ENCODE measurements at places on chromosomes 5 and 9.

DNA sequence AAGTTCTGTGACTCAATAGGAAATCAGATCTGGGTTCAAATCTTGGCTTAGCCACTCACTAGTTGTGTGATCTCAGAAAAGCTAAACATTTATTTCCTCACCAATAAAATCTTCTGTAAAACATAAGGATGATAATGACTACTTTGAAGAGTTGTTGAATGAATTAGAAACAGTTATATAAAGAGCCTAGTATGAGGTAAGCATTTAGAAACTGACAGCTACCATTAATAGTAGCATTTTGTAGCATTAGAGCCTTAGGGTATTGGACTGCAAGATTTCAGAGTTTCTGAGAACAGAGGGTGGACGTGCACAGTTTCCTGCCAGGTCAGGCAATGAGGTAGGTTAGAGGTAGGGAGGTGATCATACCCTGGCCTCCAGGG is 293.2 kb downstream of the CWC27 start:
- no peak for DNase-seq

DNA sequence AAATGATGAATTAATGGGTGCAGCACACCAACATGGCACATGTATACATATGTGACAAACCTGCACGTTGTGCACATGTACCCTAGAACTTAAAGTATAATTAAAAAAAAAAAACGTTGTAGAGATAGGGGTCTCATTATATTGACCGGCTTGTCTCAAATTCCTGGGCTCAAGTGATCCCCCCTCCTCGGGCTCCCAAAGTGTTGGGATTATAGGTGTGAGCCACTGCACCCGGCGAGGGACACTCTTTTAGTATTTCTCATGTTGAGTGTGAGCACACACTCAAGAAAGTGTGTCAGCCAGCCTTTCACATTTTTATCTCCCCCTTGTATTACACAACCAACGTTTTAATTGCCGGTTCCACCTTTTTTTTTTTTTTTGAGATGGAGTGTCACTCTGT is 87.7 kb upstream of the SPIN1 start:
- no peak for DNase-seq

- DNase-seq, result no peak
Observed at GRCh38 chr9:89676281-89676680, 71.5 kb downstream of the GADD45G start.

DNA sequence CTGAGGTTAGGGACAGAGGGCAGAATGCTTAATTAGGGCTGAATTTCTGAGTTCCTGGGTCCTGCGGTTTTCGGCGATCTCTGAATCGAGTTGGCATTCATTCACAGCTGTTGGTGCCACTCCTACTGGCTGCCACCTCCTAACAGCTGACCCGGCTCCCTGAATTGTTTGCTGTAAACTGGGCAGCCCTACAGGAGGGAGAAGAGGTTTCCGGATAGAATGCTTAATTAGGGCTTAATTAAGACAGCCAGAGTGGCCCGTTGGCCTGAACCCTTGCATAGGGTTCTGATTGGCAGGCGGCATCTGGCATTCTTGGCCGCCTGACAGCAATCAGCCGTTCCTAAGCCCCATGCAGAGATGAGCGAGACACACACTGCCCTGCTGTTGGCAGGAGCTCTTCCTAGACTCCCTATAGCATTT is 25.7 kb downstream of the FRMPD1 start:
- no peak for DNase-seq

DNA sequence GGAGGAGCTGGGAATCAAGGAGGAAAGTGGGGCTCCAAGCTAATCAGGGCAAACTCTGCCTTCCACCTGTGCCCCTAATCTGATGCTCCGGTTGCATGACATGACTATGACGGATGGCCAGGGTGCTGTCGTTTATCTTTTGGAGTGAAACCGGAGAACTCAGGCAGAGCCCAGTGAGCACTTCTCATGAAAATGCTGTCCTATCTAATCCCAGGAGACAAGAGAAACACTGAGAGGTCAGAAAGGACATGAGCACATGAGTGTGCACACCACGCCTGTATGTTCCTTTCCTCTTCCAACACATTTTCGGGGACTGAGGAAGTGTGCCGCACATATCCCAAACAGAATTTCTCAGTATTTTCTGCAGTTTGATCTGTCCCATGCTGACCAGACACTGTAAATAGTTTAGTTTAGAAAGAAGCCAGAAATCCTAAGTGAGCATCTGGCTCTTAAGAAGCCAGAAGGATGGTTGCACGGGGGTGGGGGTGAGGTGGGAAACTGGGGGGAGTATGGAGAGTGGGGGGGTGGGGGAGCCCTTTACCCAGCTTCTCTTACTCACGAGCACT is 217.1 kb downstream of the TSSK1B start:
- no peak for DNase-seq

DNA sequence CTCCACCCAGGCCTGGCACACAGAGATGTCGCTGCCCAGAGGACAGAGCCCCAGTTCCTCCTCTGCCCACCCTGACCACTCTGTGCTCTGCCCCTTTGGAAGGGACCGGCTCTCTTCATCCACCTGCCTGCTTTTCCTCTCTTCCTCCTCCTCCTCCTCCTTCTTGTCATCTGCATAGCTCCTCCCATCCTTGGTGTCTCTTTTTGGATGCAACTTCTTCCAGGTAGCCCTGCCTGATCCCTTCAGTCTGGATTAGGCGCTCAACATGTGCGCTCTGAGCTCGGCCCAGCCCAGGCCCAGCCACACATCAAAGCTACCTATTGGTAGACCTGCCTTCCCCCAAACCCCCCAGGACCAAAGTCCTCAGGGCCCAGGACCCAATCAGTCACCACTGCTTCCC is 52.6 kb upstream of the RXRA start:
- DNase-seq, result no peak

DNA sequence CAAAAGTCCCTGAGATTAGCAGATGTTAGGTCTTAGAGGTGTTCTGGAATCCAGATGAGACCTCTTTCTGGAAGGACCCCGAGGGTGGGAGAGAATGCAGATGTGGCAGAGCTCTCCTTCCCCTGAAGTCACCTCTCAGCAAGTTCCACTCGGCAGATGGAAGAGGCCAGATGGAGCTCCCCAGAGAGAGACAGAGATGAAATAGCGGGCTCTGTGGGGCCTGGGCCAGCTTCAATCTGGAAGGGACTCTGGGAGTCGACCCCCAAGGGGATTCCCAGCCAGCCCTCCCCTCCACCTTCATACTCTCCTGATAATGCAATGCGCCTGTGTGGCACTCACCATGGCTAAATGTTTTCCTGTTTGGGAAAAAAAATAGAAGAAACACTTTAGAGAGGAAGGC is 60.2 kb downstream of the WNK2 start:
- no peak for DNase-seq

DNA sequence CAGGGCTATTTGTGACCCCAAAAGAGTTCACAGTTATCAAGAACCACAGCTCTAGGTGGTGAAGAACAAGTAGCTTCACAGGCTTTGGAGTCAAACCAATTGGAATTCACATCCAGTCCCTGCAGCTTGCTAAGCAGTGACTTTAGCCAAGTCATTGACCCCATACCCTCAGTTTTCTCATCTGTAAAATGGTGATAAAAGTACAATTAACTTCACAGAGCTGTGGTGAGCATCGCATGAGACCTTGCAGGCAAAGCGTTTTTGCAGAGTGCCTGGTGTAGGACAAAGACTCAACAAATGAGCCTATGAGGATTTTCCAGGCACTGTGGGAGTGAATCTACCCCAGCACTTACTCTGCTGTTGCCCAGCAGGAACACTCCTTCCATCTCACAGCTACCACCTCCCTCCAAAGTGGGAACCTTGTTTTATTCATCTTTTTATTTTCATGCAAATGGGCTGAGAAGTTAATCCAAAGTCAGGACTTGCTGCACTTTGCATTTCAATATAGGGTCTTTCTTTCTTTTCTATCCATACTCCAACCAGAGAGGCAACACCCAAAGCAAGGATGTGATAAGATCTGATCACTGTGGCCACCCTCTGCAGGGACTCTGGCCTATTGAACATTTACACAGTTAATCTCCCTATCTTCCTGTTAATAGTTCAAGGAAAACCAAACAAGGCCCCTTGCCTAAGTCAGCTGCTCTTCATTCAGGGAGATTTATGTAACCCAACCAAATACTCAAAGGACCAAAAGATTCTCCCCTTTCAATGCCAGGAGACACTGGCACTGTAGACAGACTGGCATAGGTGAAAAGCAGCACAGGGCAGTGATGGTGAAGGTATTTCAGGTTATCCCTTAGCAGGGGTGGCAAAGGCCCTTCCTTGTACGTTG is 41.9 kb downstream of the ABCA1 start:
- no peak for DNase-seq

DNA sequence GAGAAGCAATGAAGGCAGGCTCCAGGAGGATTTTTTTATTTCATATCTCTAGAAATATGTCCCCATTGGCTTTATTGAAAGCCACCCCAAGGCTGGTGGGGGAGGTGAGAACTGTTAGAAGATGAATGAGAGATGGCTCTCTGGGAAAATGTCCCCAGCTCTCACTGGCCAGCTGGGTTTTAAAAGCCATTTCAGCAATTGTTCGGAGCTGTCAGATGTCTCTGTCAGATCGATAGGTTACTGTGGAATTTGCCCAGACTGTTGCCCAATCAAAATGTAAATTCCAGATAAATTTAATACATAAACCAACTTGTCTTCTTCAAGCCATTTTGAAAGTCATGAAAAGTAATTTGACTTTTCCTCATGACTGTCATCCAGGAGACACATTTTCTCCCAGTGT is 67.0 kb upstream of the BRINP1 start:
- DNase-seq, result no peak

- DNase-seq, result no peak
Observed at GRCh38 chr9:80285326-80285725, 713.6 kb downstream of the TLE4 start.

- no peak for DNase-seq
Observed at GRCh38 chr5:89187883-89188465, 305.0 kb upstream of the MEF2C start.

- no peak for DNase-seq
Observed at GRCh38 chr5:14054965-14055963, 87.9 kb upstream of the TRIO start.

- no peak for DNase-seq
Observed at GRCh38 chr5:4020400-4020799, 424.8 kb downstream of the IRX1 start.

- no peak for DNase-seq
Observed at GRCh38 chr5:123701511-123702200, 189.7 kb downstream of the CSNK1G3 start.

GRCh38 chr9:123322273-123323195 is 33.5 kb upstream of the CRB2 start:
- no peak for DNase-seq

- no peak for DNase-seq
Observed at GRCh38 chr9:137365552-137366444, 57.2 kb downstream of the EXD3 start.

DNA sequence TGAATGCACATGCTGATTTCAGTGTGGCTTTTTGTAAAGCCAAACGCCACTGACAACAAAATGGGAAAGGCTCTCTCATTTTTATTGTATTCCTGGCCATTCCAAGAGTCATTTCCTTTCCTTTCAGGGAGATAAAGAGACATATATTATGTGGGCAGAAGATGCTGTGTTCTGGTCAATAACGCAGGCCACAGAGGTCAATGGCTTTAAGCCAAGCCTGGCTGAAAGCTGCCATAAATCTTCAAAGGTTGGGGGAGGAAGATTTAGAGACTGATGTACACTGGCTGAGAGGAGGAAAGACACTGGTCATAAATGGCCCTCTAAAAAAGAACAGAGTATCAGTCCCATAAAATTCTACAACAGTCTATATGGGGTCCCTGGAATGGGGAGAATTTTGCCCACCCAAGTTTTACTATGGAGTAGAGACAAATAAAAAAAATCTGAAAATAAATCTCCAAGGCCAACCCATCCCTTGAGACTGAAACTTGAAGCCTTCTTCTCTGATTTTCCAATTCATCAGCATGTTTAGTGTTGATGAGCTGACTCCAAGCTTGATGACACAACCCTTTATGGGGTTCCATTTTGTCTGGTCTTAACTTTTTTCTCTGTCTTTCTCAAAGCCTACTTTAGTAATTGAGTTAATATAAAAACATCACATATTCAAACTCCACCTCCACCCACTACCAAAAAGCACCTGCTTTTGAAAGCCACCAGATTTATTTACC is 152.1 kb upstream of the SLC24A2 start:
- no peak for DNase-seq

GRCh38 chr9:841371-842209 is at the start of gene DMRT1:
DMRT1 (plus strand) TSS chr9:841697; CDS start chr9:841839, 142 bp downstream.
- DNase-seq, result no peak

DNA sequence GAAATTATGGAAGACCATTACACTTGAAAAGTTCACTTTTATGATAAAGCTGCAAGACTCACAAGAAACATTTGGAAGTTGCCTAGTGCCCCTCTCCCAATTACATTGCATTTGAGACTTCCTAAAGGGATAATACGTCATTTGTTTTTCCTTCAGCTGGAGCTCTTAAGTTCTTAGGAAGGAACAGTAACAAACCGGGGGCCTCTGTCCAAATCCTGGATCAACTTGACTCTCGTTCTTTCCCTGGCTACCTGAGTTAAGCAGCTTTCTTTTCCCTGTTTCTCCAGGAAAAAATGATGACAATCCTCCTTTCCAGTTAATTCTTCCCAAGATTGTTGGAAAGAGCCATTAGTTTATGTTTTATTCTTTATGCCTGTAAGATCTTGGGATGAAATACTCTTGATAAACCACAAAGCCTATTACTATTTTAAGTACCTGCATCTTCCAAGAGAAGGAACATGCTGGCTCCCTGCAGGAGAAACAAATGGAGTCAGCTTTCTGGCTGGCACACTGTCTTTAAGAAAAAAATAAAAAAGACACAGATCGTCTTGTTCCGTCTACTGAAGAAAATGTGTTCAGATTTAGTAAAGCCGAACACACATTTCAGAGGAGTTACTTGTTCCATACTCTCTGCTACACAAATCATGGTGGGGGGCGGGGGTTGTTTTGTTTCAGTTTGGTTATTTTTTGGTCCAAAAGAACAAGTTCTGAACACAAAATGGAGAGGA is 297.9 kb downstream of the EFNA5 start:
- DNase-seq, result no peak

GRCh38 chr9:137411645-137412380 is 11.1 kb downstream of the EXD3 start:
- peak; percentile 96 for DNase-seq

DNA sequence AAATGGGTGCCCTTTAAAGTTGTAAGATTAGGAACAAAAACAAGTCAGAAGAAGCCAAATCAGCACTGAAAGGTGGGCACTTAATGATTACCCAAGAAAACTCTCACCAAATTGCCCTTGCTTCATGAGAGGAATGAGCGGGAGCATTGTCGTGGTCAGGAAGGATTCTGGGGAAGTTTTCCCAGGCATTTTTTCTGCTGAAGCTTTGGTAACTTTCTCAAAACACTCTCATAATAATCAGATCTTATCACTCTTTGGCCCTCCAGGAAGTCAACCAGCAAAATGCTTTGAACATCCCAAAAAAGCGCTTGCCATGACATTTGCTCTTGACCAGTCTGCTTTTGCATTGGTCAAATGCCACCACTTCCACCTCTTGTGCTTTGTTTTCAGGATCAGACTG is 10.4 kb upstream of the PCDHGC3 start:
- DNase-seq, result no peak

- no peak for DNase-seq
Observed at GRCh38 chr5:167949435-167949834, 342.0 kb upstream of the WWC1 start.

- DNase-seq, result no peak
Observed at GRCh38 chr5:65914641-65915196, 11.7 kb upstream of the ERBIN start.

GRCh38 chr9:94528886-94529285 is 26.0 kb upstream of the PCAT7 start:
- no peak for DNase-seq

Data from AG08396 (cell line).